ENCODE measurements at places on chromosomes 3 and 15. TPM values are rescaled to one million over a fixed set of nuclear protein-coding genes. Genes with fewer than 3 reads are reported as not detected.

DNA sequence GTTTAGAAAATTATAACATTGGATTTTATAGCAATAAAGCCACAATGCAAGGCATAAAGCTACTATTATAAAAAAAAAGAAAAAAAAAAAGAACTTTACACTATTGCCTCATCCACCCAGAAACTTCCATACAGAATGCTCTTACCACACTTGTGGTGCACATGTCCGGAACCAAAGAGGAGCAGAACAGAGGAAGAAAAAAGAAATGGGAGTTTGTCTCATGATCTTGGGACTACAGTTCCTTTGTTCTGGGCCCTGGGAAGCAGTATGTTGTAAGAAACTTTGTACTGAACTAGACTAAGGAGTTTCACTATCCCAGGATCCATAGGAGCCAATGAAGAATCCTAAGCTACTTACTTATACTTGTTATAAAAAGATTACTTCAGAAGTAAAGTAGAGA, 36.1 kb downstream of the FMN1 start:
- no peak for DNase-seq

- no peak for DNase-seq
Observed at GRCh38 chr3:158352551-158352950, 218.4 kb upstream of the MLF1 start.

DNA sequence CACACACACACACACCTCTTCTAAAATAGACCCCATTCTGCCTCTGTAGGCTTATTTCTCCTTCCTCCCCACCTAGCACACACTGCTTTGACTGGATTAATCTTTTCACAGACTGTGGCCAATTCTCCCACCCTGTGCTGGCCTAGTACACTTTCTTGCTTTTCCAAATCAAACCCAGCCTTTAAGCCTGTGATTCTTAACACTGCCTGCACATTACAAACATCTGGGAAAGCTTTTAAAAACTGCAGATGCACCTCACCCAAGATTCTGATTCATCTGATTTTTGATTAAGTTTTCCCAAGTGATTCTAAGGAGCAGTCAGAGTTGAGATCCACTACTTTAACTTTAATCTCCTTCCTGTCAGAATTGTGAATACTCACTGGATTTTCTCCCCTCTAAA, 12.8 kb downstream of the CSNK1G1 start:
- DNase-seq, result no peak

DNA sequence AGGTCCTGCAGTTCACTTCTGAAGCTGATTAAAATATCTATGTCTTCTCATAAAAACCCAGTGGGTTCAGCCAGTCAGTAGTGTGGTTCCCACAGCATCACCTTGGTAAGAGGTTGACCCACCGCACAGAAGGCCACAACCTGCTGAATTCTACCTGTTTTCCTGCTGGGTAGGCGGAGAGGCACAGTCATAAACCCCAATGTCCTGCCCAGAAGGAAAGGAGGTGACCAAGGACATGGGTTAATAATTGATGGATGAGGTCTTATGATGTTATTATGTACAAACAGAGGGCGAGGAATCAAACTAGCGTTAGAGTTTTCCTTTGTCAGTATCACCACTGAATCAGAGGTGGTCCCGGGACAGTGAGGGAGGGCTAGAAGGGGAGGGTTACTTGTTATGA, 27.8 kb downstream of the CA12 start:
- DNase-seq, result no peak

GRCh38 chr3:60189304-60189703, 1061.9 kb downstream of the FHIT start:
- no peak for DNase-seq

DNA sequence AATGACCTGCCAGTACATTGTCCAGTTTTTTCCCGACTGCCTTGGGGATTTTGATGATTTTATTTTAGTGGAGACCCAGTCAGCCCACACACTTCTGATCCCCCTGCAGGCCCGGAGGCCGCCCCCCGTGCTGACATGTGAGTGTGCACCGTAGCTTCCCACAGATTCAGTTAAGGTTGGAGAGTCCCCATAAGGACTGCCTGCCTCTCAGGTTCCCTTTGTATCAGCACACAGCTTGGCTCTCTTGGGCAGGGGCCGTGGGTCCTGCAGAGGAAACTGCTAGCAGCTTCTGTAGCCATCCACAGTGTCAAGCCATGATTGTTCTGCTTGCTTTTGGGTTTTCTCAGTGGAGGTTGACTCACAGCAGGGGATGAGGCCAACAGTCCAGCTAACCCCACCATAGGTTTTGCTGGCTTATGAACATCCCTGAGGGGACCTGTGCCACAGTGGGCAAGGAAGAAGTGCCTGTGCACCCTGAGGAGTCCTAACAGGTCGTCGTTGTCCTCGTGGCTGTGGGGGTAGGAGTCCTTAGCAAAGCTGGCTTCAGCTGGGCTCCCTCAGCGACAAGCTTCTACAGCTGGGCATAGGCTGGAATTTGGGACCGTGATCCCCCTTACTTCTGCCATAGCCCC, 46.4 kb downstream of the DLEC1 start:
- DNase-seq, result no peak

DNA sequence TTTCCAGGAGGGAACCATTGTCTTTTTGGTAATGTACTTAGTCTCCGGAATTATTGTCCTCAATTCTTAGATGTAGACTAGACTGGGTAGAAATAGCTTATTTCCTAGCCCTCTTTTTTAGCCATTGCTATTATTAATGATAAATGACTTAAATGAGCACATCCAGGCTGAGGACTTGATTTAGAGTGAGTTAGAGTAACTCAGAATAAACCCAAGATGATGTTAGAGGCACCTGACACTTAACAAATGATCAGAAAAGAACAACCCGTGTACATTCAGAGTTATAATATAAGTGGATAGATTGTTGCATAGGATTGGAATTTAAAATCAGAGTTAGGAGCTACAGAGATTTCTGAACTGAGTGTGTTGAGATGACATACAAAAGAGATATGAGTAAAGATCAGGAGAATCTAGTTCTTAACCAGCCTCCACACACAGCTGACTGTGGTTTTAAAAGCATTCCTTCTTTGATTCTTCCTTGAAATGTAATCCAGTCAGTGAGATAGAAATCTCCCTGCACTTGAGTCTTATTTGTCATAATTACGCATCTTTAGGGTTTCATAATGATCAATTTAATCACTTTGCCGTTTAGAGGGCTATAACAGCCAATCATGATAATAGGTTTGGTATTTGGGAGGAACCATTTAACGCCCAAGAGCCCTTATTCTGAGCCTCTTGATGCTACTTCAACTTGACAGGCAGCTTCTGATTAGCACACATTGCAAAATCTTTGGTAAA, 366.5 kb downstream of the GAP43 start:
- no peak for DNase-seq

GRCh38 chr3:196969134-196969659, 564 bp upstream of the PIGZ start:
- DNase-seq, result no peak

DNA sequence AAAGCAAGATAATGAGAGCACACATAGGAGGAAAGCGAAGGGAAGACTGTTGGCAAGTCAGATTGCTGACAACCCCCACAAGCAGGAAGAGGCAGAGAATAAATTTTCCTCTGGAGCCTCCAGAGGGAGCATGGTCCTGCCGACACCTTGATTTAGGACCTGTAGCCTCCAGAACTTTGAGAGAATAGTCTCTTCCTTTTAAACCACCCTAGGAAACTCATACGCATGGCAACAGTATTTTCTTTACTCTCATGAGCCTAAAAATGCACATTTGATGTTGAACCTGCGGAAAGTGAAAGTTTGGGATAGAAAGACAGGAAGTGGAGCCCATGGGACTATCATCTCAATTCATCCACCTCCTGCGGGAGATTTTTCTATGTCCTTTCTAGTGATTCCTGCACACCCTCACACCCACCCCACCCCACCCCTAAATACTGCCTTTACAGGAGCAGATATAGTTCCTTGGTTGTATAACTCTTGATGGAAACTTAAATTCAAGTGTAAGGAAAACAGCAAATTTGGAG, 116.7 kb upstream of the LPP start:
- DNase-seq, result no peak

DNA sequence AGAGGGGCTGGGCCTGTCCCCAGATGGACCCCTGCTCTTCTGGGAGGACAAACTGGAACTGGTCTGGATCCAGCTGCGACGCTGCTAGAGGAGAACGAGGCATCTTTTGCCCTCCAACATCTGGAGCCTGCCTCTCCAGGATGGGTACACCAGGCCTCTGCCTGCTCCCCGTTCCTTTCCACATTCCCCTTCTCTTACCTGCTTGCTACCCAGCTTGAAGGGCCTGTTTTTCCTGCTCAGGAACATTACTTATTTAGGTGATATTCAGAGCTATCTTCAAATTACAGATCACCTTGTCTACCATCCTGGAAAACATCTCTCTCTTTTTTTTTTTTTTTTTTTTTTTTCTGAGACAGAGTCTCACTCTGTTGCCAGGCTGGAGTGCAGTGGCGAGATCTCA, 64.0 kb downstream of the CHRD start:
- DNase-seq, result no peak

GRCh38 chr15:93121973-93122910, 33.2 kb upstream of the RGMA start:
- no peak for DNase-seq

DNA sequence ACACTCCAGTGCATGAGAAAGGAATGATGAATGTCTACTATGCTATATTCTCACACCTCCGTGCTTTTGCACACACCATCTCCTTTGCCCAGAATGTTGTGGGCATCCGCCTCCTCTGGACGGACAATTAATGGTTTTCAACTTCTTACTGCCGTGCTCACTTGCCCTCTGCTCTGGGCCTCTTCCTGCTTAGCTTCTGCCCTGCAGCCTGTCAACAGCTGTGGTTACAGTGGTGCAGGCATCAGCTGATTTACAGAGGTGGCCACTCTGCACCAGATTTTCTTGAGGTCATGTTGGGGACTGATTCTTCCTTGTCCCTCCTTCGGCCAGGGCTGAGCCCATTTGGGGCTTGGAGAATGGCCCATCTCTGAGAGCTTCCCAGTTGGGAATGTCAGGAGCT, 56.5 kb upstream of the TMEM115 start:
- DNase-seq, result no peak

DNA sequence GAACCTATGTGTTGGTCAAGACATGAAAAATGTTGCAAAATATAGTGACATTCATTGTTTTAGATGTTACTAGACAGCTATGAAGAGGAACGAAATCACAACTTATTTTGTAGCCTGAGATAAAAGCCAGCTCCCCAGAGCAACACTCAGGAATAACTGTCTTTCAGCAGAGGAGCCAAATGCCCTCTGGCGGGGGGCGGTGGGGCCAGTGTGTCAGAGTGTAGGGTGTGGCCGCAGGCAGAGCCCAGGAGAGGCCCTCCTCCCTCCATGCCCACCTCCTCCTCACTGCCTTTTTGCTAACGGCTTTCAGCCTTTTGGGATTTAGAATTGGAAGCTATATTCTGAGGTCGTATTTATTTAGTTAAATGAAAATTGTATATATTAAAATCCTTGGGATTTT, 16.9 kb downstream of the APOD start:
- DNase-seq, result no peak

- DNase-seq, result no peak
Observed at GRCh38 chr3:192253138-192253887, 474.0 kb downstream of the FGF12 start.

- no peak for DNase-seq
Observed at GRCh38 chr15:35126236-35126635, 41.1 kb upstream of the NANOGP8 start.

GRCh38 chr3:197595470-197596185, 39.9 kb upstream of the BDH1 start:
- no peak for DNase-seq

GRCh38 chr3:170322566-170323269, 34.8 kb upstream of the SKIL start:
- DNase-seq, result no peak

DNA sequence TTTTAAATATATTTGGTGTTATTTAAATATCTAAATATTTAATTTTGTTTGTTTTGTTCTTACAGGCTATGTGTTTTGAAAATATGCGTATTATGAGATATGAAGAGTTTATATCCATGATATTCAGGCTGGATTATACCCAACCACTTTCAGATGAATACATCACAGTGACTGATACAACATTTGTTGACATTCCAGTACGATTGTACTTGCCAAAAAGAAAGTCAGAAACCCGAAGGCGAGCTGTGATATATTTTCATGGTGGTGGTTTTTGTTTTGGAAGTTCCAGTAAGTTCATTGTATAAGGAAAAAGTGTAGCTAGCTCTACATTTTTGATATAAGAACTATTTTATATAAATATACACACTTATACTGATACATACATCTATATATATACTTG, 6.9 kb downstream of the AADACL2 start:
- DNase-seq, result no peak

- DNase-seq, result no peak
Observed at GRCh38 chr15:79311901-79312553, 1.1 kb downstream of the TMED3 start.

- DNase-seq, result no peak
Observed at GRCh38 chr3:182424006-182424405, 369.3 kb upstream of the ATP11B start.

GRCh38 chr3:43537225-43537624, 84.6 kb downstream of the ANO10 start:
- DNase-seq, result no peak

DNA sequence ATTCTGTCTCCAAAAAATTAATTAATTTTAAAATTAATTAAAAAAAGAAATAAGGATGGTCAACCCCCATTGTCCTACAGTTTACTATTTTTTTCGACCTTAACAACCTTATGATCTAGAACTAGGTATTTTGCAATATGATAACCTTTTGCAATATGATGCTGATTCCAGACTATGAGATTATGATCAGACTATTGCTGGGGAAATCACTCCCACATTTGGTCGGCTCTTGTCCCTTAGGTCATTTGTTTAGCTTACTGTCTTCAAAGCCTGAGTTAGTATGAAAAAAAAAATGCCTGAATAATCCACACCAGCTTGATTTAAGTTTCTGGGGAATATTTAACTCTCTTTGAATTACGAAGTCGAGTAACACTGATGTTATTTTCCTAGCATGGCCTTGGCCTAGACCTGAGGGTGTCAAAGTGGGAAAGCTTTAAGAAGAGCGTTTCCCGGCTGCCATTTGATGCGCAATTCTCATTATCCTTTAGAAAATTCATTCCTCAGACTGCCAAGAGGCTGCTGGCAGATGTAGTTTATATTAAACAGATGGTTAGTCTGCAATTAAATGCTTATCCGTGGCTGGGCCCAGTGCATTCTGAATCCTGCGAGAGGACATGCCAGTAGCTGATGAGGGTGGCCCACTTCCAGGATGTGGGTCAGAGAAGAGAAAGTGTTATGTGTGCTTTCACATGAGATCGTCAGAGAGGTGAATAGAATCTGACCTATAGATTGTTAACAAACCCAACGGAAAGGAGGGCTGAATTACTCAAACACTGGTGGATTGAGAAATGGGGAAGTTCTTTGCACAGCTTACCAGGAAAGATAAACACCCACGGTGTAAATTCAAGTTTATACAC, 496.0 kb upstream of the THBS1 start:
- no peak for DNase-seq

CP gene
- polyA plus RNA-seq, result 1.1 TPM

LOXL1 gene
- polyA plus RNA-seq, result 86.6 TPM

ANKUB1 gene
- polyA plus RNA-seq, result not detected

CILP gene
- polyA plus RNA-seq, result 3.5 TPM

ATG7 gene
- polyA plus RNA-seq, result 24.8 TPM

MKRN2OS gene
- polyA plus RNA-seq, result 1.3 TPM

WDR93 gene
- 3.1 TPM for polyA plus RNA-seq

XIRP1 gene
- polyA plus RNA-seq, result 0.13 TPM

ITIH1 gene
- polyA plus RNA-seq, result 0.05 TPM

MAP6D1 gene
- 0.57 TPM for polyA plus RNA-seq

SLCO2A1 gene
- 22.0 TPM for polyA plus RNA-seq

GRAMD2A gene
- 8.0 TPM for polyA plus RNA-seq

RASL12 gene
- polyA plus RNA-seq, result 8.6 TPM

FYCO1 gene
- polyA plus RNA-seq, result 18.4 TPM

RGMA gene
- 9.5 TPM for polyA plus RNA-seq

CCDC39 gene
- 7.9 TPM for polyA plus RNA-seq

UCN2 gene
- polyA plus RNA-seq, result 0.60 TPM

KLHL6 gene
- polyA plus RNA-seq, result 1.1 TPM

NRROS gene
- polyA plus RNA-seq, result 4.2 TPM

REC114 gene
- polyA plus RNA-seq, result not detected

Data from right renal pelvis (tissue), 4 donors.